ENCODE measurements at places on chromosomes 11 and 22.

GRCh38 chr11:74321487-74322188 is 10.2 kb upstream of the P4HA3 start:
- peak; percentile 31 for DNase-seq

DNA sequence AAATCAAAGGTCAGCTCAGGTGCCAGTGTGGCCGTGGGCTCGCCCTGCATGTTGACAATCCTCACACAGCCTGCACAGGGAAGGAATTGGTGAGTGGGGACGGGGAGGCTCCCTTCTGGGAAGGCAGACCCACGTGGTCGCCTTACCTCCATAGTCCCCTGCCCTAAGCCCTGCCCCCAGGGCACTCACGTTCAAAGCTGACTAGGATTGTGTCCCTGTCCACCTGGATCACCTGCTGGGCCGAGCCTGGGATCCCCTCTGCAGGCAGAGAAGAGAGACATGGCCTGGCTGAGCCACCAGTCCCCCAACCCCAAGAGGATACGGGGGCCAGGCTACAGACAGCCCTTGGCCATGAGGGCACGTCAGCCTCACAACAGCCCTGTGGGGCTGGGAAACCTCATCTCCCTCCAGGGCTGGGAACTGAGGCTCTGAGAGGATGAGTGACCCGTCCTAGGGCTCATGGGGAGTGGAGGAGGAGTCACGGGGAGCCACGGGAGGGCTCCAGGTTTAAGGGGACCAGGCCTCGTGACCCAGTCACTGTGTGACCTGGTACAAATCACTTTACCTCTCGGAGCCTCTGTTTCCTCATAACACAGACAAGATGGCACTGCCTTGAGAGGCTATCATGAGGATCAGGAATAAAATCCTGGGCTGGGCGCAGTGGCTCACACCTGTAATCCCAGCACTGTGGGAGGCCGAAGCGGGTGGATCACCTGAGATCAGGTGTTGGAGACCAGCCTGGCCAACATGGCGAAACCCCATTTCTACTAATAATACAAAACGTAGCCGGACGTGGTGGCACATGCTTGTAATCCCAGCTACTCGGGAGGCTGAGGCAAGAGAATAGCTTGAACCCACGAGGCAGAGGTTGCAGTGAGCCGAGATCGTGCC is 12.1 kb upstream of the SF1 start:
- no peak for DNase-seq

DNA sequence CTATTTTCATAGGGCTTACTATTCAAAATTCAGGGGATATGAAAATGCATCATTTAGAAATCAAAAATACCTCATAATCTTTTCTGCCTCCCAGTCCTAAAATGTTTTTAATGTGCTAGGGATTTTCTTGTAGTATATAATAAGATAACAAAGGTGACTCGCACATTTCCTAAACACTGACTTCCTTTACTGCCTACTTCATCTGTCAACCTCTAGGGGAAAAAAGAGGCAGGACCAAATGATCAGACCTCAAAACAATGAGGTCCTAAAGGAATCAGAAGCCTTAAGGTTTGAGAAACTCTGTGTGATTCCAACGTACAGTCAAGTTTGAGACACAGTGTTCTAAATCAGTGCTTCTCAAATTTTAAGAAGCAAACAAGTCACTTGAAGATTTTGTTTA is 56.1 kb upstream of the POU2AF2 start:
- DNase-seq: no peak

- no peak for DNase-seq
These were observed 49.9 kb downstream of the ZBTB16 start for GRCh38 chr11:114109206-114110090.

DNA sequence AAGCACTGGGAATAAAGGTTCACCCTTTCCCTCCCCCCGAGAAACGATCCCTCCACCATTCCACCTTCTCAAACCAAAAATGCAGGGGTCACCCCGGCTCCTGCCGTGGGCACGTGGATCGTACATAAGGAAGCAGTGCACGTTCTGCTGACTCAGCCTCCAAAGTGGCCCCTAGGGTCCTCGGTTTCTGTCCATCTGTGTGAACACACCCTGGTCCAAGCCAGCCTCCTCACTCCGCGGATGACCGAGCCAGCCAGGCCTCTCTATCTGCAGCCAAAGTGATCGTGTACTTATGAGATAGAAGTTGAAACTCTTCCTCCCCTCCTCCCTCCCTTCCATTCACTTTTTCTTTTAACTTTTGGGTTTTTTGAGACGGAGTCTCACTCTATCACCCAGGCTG is 16.2 kb downstream of the C11orf24 start:
- no peak for DNase-seq

GRCh38 chr22:45948081-45948648 is 28.8 kb downstream of the WNT7B start:
- DNase-seq: no peak

DNA sequence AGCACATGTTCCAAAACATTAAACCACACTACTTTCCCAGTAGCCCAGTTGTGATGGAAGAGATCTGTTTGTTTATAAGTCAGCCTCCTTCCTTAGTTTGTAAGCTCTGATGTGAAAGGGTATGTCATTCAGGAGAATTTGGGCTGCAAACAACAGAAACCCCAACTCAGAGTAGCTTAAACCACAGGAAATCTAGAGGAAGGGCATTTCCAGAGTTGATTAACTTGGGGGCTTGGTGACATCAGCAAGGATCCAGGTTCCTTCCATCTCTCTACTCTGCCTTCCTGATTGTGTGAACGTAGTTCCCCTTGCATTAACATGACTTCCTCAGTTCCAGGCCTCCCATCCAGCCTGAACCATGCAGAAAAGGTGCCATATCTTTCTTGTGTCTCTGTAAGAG is 6.5 kb upstream of the FJX1 start:
- DNase-seq: no peak

DNA sequence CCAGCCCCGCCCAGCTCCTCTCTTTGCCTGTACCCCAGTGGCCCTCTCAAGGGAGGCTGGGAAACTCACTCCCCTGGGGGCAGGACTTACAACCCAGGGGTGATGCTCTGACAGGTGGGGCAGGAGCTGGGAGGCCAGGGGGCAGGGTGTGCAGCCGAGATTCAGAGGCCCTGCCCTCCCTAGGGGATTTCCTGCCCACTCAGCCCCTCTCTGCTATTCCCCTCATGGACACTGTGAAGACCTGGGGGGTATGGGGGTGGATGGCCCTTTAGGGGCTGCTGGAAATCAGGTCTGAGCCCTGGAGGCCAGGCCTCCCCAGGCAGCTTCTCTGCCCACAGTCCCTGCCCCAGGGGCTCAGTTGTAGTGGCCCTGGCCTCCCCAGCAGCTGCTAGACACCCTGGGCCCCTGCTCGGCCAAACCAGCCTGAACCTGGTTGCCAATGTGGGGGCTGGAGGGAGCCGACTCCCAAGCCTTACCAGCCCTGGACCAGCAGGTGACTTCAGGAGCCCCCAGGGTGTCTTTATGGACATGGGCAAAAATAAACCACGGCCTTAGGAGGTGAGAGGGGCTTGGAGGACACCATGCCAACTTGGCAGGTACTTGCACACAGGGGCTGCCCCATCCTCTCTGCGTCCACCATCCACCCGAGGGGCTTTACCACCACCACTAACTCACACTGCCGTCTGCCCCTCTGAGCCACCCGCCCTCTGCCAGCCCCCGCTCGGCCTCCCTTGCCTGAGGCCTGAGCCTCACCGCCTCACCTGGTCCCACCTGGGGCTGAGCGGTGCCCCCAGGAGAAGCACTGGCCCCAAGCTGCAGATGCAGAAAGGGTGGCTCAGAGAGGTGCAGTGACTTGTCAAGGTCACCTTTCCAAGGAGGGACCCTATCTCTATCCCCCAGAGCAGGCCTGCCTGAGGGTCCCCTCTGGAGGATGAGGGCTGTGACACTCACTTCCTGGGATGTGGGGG is 2.8 kb upstream of the PHLDA2 start:
- no peak for DNase-seq

GRCh38 chr11:64209563-64209843 is 3.0 kb downstream of the FERMT3 start:
- DNase-seq: no peak

GRCh38 chr11:126874276-126874675 is 126.3 kb downstream of the KIRREL3 start:
- no peak for DNase-seq

- no peak for DNase-seq
These were observed 537 bp downstream of the SCN4B start for GRCh38 chr11:118152020-118152551.

DNA sequence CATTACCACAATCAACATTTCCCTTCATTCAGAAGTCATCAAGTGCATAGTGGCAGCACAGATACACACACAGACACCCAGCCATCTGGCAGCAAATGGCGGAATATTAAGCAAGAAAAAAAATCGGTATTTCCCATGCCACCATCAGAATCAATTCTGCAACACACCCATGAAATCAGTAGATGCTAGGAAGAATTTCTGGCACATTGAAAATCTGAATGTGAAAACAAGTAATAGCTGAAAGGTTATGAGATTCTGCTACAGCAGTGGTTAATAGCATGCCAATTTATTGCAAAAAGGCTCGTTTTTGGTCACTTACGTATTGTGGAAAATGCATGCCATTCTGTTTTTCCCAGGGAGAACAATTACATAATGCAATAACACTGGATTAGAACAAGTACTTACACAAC is 91.1 kb downstream of the PICALM start:
- no peak for DNase-seq

GRCh38 chr11:111559800-111560464 is 19.4 kb downstream of the LAYN start:
- no peak for DNase-seq

DNA sequence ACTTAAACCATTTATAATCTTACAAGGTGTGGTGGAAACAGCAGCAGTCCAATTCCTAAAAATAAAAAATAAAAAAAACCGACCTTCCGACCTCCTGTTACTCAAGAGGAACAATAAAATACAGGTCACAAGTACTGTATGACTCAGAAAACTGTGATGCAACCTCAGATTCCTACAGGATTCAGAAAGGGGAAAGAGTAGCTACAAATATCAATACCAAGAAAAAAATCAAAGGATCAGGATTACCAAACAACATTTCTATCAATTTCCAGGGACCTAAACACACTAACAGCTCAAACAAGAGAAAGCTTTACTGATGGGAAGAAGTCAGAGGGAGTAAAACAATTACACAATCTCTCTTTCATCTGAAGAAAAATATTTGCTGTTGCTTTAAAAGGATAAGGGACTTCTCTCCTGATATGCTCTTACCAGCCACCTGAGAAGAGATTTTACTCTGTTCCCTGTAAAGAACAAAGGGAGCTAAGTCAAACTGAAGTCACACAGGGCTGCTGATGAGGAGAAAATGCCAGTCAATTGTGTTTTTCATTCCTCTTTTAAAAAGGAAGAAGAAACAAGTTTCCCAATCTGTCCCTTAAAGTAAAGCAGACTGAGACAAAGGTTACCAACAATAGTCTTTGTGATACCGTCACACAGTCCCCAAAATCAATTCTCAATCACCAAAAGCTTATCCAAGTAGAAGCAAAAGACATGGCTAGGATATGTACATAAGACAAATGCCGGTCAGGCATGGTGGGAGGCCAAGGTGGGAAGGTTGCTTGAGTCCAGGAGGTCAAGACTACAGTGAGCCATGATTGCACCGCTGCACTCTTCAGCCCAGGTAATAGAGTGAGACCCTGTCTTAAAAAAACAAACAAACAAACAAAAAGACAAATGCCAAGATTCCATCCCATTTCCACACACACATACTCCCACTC is 39.3 kb downstream of the AMBRA1 start:
- no peak for DNase-seq

GRCh38 chr11:115657586-115657985 is 153.4 kb upstream of the CADM1 start:
- no peak for DNase-seq

GRCh38 chr22:37175414-37176281 is 12.4 kb downstream of the C1QTNF6 start:
- no peak for DNase-seq

- no peak for DNase-seq
These were observed 19.9 kb upstream of the MYOD1 start for GRCh38 chr11:17699147-17700114.

DNA sequence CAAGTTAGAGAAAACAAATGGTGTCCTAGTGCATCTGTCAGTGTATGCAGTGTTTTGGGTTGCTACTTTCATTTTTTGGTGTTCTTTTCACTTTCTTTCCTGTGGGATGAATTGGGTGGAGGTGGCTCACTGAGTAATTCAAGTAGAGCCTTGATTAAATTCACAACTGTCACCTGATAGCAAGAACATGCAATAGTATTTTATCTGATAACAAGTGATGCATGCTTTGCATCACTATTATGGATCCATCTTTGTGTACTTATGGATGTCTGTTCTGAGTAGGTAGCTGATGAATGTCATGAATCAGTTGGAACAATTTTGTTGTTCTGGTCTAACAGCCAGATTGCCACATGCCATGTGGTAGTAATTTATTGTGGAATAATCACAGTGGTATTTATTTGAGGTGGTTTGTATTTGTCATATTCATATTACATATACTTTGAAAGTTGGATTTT is 87.5 kb downstream of the DDX10 start:
- DNase-seq: no peak

DNA sequence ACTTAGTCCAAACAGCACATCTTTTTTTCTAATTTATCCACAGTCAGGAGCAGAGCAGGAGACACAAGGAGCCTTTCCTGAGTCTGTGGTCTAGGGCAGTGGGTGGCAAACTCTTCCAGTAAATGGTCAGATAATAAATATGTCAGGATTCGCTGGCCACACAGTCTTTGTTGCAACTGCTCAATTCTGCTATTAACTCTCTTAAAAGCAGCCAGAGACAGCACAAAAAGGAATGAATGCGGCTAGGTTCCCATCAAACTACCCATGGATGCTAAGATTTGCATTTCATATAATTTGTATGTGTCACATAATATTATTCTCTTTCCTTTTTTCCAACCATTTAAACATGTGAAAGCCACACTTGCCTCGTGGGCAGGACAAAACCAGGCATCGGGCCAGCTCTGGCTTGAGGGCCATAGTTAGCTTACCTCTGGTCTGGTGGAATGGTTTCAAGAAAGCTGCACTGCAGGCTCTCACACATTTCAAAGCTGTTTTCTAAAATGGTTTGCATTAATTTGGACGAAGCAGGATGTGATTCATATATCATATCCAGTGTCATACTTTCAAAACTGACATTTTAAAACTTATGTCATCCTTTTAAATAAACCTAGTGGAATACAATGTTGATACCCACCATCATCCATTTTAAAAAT is 64.7 kb upstream of the CD5 start:
- DNase-seq: no peak

GRCh38 chr11:115348416-115348815 is 155.8 kb downstream of the CADM1 start:
- DNase-seq: no peak

- no peak for DNase-seq
These were observed 310.9 kb upstream of the ANO3 start for GRCh38 chr11:26021017-26021416.

GRCh38 chr11:44576656-44577055 is 11.2 kb downstream of the CD82 start:
- DNase-seq: no peak

DNA sequence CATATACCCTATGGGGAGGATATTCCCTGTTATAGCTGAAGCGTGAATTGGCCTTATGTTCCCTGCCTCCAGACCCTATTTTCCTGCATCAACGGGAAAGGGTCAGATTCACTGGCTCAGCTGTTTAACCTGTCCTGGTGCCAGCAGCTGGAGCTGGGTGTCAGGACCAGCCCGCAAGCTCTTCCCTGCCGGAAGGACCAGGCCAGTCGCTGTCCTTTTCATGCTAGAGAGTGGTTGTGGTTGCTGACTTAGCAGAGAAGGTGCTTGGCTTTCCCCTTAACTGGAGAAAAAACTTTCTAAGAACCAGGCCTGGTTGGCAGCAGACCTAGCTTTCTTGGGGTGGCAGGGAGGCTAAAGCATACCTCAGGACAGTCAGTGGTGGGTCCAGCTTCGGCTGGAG is 5.2 kb upstream of the SREBF2 start:
- no peak for DNase-seq

- no peak for DNase-seq
These were observed 142.4 kb upstream of the NARS2 start for GRCh38 chr11:78717041-78717440.
